ENCODE measurements at places on chromosomes 5 and 9. TPM values are rescaled to one million over a fixed set of nuclear protein-coding genes. Genes with fewer than 3 reads are reported as not detected.
A peak's percentile ranks its signal among the peaks of the same experiment; 100 is the strongest.

ZNF354C gene
- 3.0 TPM for total RNA-seq

DNA sequence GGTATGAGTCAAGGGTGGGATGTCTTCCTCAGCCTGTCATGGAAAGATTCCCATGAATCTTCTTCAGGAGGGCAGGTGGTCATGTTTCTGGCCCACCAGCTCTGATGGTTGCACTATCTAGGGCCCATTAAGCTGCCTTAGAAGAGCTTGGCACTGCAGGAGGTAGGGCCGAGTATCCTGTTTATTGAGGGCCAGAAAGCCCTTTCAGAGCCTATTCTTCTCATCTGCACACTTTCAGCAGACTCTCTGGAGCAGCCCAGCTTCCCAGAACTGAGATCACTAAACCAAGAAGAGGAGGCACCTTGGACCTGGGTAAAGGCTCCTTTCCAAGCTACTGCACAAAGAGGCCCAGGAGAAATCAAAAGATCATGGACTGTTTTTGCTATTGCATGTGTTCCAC is 146.5 kb downstream of the MTX3 start:
- no peak for DNase-seq

GRCh38 chr9:124272118-124272517 is 14.4 kb downstream of the NEK6 start:
- no peak for DNase-seq

DNA sequence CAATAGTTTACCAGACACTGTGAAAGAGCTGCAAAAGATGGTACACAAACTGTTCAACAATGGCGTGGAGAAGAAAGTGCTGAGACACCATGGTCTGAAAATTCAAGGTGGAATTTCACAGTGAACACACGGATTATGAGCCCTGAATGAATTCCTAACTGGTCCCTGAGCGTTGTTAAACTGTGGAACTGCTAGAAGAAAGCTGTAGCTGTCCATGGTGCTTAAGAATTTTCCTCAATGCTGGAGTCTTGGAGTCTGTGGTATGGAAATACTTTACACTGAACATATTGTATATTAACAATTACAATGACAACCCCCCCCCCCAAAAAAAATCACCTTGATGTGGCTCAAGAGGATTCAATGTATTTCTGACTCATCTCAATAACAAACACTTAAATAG is 68.5 kb downstream of the SLC24A2 start:
- peak; percentile 75 for DNase-seq

- no peak for DNase-seq
Measured at GRCh38 chr9:20082406-20082805, 293.6 kb upstream of the SLC24A2 start.

GRCh38 chr9:116541402-116541801 is 145.7 kb upstream of the TRIM32 start:
- DNase-seq: no peak
